ENCODE measurements at places on chromosomes 13 and 19.
A peak's percentile ranks its signal among the peaks of the same experiment; 100 is the strongest.

DNA sequence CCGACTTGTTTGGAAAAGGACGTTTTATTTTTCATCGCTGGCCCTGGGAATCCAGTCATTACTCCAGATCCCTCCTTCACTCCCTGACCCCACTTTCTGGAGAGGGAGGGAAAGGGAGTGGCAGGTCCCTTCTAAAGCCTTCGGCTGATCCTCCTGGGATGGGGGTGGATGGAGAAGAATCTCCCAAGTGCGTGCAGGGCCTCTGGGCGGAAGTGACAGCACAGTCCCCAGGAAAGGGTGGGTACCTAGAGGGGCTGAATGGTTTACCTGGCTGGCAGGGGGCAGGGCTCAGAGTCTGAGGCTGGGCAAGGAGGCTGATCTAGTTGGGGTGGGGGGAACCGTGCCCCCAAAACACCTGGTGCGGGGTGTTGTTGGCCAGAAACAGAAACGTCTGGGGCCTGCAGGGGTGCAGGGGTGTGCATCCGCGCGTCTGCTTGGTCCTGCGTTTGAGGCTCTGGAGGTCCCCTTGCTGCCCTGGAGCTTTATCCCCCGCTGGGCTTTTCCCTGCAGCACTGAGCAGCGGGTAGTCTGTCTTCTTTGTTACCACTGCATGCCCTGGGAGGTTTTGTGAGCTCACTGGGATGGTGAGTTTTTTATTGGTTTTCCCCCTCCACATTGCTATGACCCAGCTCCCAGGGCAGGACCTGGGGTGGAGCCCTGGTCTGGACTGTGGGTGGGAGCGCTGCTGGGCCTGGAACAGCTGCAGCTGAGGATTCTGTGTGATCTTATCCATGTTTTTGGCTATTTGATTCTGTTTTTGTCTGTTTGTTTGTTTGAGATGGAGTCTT, 3.0 kb upstream of the ZNF628 start:
- DNase-seq = peak; percentile 20

DNA sequence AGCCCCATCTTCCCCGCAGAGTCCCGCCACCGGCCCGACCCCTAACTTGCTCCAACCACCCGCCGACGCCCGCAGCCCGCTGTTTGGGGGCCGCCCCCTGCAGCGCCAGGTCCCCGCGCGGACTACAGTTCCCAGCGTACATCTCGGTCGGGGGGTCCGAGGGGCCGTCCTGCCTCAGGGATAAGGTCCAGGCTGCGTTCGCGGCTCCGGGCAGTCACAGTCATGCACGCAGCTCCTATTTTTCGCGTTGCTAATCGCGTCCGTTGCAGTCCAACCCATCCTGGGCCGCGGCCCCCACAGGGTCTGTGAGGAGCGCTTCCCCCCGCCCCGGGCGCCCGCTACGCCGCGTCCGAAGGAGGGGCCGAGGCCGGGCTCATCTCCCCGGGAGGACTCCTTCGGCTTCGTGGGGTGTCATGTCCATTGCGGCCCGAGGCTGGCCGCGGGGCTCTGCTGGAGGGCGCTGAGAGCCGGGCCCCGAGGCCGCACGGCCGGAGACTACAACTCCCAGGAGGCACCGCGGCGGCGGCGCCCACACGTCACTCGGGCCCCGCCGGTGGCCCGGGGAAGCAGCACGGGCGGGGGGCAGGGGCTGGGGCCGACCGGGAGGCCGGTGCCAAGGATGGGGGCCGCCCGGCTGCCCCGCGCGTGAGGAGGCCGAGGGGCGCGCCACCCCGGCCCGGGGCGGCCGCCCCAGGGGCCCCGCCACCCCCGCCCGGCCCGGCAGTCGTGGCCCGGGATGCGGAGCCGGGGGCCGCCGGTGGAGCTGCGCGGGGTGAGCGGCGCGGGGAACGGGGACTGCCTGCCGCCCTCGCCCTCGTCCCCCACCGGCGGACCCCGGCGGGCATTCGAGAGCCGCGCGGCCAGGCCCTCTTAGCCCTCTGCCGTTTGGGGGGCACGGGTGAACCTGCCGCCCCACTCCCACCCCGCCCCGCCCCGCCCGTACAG, at the start of gene MAP3K10:
TSS of gene MAP3K10 (plus strand) at position 536 of the 945 bp plus-strand sequence. CDS start 606 bp downstream, outside the sequence.
- DNase-seq = peak; percentile 92

DNA sequence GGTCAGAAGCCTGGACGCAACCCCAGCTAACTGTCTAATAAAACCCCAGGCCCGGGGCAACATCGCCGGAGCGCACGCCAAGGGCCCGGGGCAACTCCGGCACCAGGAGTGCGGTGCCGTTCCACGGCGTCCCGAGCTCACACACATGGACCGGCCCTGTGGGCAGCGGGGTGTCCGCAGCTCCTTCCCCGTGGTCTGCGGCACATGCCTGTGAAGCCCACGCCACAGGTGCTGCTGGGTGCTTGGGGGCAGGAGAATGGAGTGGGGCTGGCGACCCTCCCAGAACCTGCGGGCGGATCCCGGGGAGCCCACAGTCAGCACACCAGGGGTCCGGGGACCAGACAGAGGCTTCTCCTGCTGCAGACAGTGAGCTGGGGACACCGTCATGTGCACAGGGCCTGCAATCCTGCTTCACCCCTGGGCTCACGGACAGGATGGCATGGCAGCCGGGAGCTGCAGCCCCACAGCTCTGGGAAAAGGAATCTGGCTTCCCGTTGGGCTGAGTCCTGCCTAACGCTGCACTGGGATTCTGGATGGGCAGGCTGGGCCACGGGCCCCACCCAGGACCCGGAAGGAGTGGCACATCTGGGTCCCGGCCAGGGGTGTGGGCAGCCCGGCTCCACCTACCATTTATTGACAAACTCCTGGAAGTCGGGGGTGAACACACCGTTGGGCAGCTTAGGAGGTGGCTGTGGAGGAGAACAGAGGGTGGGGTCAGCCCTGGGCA, 28.2 kb upstream of the ZBTB7A start:
- no peak for DNase-seq

DNA sequence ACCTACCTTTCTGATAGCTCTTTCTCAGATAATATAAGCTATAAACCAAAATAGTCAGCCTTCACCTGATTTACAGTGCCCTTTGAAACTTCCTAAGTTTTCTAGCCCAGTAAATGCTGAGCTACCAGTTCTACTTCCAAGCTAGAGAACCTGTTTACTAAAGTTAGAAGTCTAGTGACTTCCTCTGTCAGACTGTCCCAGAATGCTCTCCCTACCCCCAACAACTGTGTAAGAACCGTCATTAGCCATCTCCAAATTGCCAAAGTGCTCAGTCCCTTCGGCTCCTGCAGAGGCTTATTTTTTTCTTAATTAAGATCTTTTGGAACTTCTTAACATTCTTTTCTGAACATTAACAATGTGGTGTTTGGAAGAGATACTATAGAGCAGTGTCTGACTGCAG, 3.2 kb upstream of the ABCC4 start:
- DNase-seq = no peak

GRCh38 chr13:87666831-87667230, 4.3 kb upstream of the SLITRK5 start:
- peak; percentile 28 for DNase-seq

- no peak for DNase-seq
Observed at GRCh38 chr19:3026768-3027167, 2.3 kb downstream of the TLE2 start.

DNA sequence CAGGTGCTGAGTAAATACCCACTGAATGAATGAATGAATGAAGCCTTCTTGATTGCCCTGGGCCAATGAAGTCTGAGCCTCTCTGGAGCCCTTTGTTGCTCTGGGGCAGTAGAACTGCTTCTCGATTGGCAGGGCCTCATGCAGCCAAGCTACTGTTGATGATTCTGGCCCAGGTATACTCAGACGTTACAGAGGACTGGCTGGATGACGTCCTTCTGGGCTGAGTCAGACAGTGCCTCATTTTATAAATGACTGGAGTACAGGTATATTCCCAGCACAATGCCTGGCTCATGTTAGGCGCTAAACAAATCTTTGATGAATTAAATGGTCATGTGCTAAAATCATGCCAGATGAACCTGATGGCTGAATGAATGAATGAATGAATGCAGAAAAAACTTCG, 243.8 kb upstream of the MAB21L1 start:
- DNase-seq = no peak

- peak; percentile 58 for DNase-seq
Observed at GRCh38 chr19:35126624-35126959, 8.3 kb downstream of the LGI4 start.

DNA sequence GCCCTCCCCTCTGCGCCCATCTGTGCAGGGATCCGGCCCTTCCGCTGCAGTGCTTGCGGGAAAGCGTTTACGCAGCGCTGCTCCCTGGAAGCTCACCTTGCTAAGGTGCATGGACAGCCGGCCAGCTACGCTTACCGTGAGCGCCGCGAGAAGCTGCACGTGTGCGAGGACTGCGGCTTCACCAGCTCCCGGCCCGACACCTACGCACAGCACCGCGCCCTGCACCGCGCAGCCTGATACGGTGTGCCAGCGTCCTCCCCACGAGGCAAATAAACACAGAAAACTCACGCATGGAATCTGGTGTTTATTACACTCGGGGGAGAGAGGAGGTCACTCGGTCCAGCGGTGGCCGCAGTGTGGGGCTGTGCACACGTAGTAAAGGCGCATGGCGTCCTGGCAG, 1.2 kb downstream of the POLR2I start:
- no peak for DNase-seq

DNA sequence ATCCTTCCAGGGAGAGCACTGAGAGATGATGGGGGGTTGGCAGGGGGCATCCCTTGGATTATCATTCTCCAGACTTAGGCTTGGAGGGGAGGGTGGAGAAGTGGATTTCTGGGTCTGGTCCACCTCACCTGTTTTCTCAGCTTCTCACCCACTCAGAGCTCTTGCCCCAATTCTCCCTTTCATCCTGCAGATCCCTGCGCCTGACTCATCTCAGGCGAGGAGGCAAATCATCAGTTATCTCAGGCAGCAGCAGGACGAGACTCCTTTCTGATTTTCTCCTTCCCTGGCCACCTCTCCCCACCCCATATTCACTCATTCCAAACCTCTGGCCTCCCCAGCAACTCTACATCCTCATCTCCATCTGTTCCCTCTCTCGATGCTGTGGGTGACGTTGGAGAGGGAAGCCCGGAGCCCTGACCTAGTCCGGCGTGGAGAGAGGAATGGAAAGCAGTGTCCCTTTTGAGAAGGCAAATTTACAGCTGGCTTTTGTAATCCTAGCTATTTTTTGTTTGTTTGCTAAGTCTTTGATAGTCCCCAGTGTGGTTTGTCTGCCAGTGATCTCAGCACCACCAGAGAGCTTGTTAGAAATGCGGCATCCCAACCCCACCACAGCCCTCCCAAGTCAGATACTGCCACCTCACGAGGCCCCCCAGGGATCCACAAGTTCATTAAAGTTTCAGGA, 24.0 kb upstream of the TPT1 start:
- DNase-seq = no peak

DNA sequence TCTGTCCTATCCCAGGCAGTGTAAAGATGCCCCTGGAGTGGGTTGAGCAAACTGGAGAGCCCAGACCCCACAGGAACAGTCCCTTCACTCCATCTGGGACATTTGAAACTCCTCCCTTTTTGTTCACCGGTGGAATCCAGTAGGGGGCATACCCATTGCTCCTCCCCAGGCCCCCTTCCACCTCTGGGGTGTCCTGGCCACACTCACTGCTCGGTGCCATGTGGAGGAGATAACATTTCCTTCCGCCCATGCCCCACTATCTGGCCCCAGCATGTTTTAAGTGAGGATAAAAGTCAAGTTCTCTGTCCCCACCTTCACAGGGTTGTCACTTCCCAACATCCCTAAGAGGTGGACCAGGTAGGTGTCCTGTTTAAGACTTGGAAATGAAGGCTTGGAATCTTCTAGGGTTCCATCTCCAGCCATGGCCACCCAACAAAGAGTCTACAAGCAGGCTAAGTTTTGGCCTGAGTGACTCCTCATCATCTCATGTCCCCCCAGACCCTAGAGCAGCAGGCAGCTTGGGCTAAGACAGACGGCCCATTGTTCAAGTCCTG, 9.3 kb downstream of the ZNF526 start:
- DNase-seq = no peak

DNA sequence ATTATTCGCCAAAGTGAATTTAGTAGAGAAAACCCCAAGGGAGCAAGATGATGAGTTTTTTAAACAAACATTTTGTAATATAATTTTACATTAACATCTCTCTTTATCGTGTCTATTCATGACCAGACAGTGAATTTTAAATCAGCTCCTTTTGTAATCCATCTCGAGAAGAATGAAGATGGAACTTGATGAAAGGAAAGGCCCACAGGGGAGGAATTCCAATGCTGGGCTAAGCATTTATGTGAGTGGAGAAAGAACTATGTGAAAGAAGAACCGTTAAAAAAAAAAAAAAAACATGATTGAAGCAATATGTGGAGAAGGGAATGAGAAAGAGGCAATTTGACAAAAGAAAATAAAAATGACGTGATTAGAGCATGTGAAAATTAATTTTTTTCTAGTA, 170.6 kb downstream of the KCTD12 start:
- no peak for DNase-seq

DNA sequence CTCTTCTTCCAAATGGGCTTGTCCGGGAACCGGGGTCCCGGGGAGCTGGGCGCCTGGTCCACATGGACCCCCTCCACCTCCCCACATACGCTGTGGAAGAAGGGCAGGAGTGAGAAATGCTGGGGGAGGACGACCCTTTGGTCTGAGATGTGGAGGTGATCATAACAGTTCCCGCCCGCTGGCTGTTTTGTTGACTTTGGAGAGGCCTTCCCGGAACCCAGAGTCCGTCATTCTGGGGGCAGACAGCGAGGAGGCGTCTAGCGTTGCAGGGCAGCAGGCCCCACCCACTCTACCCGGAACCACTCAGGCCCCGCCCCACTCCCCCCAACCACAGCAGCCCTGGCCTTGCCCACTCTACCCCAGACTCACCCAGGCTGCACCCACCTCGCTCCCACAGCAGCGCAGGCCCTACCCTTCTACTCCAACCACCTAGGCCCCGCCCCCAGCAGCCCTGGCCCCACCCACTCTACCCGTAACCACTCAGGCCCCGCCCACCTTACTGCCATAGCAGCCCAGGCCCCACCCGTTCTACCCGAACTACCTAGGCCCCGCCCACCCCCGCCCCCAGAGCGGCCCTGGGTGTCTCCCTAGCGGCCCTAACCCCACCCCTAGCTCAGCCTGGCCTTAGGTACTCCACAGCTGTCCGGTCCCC, 7.1 kb downstream of the GPR108 start:
- DNase-seq = peak; percentile 92

DNA sequence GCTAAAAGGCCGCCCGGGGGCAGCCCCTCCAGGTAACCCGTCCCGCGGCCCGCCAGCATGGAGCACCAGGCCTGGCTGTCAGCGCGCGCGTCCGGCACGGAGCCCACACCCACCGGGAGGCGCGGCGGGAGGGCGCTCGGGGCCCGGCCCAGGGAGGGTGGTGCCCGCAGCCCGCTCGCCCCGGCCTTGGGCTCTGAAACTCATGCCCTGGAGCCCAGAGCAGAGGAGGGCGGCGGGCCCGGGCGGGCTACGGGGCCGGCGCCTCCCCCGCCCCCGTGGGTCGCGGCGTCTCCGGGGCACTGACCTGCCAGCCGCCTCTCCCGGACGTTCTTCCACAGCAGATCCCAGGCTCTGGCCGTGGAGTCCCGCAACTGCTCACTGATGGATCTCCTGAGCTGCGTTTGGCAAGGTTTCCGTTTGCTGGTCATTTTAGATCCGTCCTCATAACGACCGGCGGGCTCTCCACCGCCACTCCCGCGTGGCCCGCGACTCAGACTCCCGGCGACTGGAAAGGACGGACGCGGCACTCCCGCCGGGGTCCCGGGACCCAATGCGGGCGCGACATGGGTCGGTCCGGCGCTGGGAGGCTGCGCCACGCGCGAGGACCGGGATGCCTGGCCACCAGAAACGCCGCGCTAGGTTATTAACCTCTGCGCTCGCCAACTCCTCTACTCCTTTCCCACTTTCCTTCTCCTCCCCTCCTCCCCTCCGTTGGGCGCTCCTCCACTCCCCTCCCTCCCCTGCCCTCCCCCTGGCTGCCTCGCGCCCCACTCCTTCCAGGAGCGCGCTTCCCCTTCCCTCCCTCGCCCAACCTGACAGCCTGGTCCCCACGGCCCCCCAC, 64.7 kb upstream of the STARD13 start:
- peak; percentile 85 for DNase-seq

GRCh38 chr13:33409673-33410510, 124.3 kb upstream of the STARD13 start:
- no peak for DNase-seq
